NCI-H1417 (cell line): ENCODE measurements at places on chromosomes 1 and 21.

- no peak for DNase-seq
Measured at GRCh38 chr1:15444468-15445389, 6.5 kb downstream of the CTRC start.

- no peak for DNase-seq
Measured at GRCh38 chr1:41046347-41046775, 24.8 kb upstream of the SLFNL1 start.

GRCh38 chr1:196467230-196467925, 140.9 kb downstream of the KCNT2 start:
- no peak for DNase-seq

DNA sequence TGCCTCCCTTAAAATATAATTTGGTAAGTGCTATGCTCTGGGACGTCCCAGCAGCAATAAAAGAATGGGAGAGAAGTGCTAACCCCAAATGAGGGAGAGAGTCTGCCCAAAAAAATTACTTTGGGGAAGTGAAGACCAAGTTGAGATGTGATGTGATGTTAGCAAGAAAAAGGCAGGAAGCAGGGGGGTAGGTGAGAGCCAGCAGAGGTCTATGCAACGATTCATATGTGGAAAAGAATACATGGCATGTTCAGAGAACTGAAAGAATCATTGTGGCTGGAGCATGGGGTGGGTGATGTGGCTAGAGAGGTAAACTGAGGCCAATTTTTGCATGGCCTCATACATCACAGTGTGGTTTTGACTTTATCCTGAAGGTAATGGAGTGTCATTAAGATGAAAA, 5.6 kb upstream of the CTPS1 start:
- no peak for DNase-seq

DNA sequence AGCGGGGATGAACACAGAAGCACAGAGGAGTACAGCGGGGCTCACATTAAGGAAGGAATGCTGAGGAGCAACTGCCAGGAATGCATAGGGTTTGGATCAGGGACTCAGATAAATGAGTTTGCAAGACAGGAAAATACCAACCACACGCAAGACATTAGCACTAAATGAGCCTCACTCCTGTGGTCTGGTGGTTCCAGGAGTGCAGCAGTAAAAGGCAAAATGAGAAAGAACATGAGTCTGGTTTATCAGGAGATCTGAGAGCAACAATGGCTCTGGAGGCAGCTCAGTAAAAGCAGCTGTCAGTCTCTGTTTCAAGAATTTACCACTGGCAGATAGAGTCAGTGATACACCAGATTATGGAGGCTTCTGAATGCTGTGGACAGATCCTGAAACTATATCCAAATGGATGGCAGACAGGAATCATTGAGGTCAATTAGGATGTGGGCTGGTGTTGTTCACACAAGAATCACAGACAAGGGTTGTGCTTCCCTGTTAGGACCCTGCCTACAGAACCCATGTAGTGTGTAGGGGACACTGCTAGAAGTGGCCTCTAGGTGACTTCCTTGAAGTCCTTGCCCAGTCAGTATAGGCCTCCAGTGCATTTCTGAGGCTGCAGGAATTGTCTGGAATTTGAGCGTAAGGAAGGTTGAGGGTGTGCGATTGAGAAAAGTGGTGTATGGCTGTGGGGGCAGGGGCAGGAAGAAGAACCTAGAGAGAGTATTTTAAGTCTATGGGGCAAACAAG, 50.3 kb downstream of the CASQ2 start:
- no peak for DNase-seq

DNA sequence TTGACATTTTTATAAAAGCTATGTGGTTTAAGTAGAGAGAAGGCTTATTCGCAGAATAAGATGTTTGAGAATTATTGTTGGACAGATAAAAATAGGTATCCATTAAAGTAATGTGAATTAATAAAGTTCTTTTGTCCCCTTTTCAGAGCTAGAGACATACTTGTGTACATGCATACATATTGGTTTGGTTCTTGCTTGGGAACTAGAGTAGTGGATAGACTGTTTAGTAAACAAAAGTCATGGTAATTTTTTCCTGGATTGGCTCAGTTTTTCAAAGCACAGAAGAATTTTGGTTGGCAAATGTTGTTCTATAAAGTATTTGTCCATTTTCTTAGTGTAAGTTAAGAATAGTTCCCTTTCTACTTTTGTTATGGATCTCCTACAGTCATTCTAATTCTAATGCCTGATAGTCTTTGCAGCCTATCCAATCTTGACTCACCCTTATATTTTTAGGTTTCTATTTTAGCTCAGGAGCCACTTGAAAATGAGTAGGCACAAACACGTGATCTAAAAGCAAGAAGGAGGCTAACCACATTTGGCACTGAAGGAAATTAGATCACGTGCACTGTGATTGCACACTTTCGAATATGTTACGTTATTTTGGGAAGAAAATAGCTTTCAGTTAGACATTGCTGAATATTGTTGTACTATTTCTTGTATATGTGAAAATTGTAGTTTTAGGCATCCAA, 47.0 kb downstream of the RABGAP1L start:
- no peak for DNase-seq
